Stimulated activated CD4-positive, alpha-beta T cell treated with anti-CD3 and anti-CD28 coated beads, Interleukin-15, amount 100 ng/mL, for 48 hours (primary cell): ENCODE measurements at places on chromosomes 7 and 10.

- no peak for DNase-seq
Observed at GRCh38 chr10:49560526-49560925, 21.6 kb upstream of the ERCC6 start.

DNA sequence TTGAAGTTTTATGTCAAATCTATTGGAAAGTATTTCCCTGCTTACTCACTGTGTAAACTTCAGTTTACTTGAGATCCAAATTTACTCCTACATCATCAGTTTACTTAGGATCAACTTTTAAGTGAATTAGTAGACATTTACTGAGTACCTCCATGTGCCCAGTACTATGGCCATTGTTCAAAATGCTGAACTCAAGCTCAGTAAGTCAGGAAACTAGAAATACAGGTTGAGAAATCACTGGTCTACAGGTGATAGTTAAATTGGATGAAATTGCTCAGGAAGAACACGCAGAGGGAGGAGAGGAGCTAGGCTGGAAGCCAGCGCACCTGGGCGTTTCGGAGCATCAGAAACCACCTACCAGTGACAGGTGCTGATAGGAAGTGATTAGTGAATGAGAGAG is 25.5 kb upstream of the EBLN1 start:
- no peak for DNase-seq

- DNase-seq = no peak
Observed at GRCh38 chr10:62626817-62627216, 177.7 kb upstream of the ADO start.

DNA sequence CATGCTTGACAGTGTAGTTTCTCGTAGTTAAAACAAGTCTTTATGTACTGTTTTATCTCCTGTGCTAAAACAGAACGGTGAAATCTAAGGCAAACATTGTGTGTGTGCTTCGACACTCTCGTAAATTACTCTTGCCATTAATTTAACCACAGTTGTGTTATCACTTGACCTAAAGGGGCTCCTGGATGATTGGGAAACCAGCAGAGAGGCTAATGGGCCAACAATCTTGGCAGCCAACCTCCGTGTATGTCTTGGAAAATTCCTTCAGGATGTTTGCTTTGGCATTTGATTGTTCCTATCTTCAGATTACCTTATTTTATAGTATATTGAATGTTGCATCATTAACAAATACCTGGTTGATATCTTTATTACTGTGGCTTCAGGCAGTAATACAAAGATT is 409.5 kb downstream of the SDK1 start:
- DNase-seq = no peak

- DNase-seq = no peak
Observed at GRCh38 chr10:112970021-112970420, 20.0 kb downstream of the TCF7L2 start.

GRCh38 chr10:30911303-30911863 is 120.3 kb downstream of the ZNF438 start:
- DNase-seq = no peak

- peak; percentile 59 for DNase-seq
Observed at GRCh38 chr10:124722798-124723783, 21.1 kb downstream of the FAM53B start.

DNA sequence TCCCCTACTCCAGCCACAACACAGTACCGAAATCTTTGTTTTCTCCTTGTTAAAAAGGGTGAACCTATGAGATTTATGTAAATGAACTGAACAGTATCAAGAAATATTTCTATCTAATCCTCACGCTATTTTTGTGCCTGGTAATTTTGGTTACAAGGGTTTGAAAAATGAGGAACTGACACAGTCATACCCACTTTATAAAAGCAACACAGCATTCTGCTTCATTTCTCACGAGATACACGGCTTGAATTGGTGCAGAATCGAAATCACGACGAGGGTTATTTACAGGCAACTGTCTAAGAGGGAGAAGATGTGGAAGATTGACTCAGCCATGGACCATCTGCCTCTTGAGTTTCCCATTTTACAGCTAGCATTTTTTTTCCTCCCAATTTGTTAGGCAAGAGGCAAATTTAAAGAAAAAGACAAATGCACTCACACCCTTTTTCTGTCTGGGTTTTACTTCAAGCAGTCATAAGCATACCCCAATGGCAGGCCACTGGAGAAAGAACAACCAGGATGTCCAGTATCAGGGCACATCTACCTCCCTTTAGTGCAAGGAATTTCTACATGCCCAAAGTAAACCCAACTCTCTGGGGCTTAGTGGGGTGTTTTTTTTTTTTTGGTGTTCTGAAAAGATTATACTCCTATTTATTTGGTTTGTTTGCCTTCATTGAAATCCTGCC is 108.1 kb downstream of the ITGB8 start:
- DNase-seq = no peak

DNA sequence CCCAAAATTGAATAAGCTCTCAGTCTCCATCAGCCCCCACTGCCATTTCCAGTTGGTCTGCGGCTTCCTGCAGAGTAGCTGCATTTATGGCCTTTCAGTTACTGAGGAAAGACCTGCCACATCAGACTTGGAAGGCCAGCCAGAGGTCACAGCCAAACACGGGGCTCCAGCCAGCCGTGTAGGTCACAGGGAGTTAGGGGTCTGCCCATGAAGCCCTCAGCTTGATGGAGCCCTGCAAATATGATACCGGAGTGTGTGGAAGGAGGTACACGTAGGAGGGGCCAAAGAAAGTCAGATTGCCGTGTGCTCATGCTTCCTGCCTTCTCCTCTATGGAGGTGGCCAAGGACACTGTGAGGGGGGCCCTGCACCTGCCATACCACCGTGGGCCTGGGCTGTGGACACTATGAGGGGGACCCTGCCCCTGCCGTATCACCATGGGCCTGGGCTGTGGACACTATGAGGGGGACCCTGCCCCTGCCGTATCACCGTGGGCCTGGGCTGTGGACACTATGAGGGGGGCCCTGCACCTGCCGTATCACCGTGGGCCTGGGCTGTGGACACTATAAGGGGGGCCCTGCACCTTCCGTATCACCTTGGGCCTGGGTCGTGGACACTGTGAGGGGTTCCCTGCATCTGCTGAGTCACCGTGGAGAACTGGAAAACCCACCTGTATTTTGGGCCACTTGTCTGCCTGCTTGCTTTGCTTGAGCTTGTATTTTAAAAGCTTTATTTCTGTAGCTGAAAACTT is 335.7 kb upstream of the SHH start:
- no peak for DNase-seq

- no peak for DNase-seq
Observed at GRCh38 chr7:6012355-6013104, 3.5 kb downstream of the AIMP2 start.

- DNase-seq = no peak
Observed at GRCh38 chr10:123556736-123557135, 109.4 kb upstream of the GPR26 start.

DNA sequence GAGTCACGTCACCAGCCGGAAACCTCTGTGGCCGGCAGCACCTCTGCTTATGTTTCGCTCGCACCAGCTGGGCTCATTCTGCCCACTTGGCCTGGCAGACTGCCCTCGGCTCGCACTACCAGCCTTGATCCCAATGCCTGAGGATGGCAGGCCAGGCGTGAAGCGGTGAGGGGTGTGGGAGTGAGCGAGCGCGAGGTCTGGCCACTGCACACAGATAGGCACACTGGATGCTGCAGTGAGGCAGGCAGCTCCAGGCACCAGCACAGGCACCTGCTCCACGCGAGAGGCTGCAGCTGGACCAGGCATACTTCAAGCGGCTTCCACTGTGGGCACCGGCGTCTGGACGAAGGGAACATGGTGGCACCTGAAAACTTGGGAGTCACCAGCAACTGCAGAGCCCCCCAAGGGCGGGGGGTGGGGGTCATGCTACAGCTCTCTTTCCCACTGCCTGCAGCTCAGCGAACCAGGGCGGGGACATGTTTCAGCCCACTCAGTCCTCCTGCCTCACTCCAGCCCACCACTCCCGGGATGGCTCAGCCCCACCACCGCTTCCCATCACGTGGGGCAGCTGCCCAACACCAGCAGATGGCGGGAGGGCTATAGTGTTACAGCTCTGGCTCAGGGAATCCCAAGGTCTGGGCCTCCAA is 5.4 kb upstream of the DMTF1 start:
- no peak for DNase-seq

- DNase-seq = no peak
Observed at GRCh38 chr10:77501846-77502261, 135.8 kb downstream of the KCNMA1 start.

GRCh38 chr7:114574384-114574783 is 159.8 kb downstream of the FOXP2 start:
- DNase-seq = no peak

DNA sequence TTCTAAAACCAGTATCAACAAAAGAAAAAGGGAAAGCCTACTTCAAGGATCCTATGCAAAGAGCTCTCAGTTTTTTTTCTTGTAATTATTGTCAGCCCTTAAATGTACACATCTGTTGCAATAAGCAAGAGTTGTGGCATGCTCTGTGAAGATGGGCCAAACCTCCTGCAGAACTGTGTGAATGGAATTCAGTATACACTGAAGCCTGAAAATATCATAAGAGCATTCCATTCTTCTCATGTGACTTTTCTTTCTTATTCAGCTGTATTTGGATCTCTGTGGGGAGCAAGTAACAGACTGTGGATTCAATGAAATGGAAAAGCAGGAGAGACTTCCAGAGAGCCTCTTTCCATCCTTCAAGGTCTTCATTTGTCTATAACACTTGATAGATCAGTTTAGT is 130.7 kb downstream of the SAMD9 start:
- no peak for DNase-seq
